ENCODE measurements at places on chromosomes 2 and 18. TPM values are rescaled to one million over a fixed set of nuclear protein-coding genes. Genes with fewer than 3 reads are reported as not detected.

HAT1 gene
- total RNA-seq, result 92.6 TPM

ST6GAL2 gene
- total RNA-seq, result not detected

NT5C1B gene
- not detected for total RNA-seq

IL36A gene
- not detected for total RNA-seq

PKP4 gene
- 58.4 TPM for total RNA-seq

GLB1L gene
- total RNA-seq, result 4.2 TPM

MAP3K19 gene
- total RNA-seq, result not detected

RTP5 gene
- 0.07 TPM for total RNA-seq

ANKRD62 gene
- total RNA-seq, result not detected

PROKR1 gene
- total RNA-seq, result not detected

PAX8 gene
- total RNA-seq, result 2.1 TPM

TMEM247 gene
- total RNA-seq, result not detected

FOXD4L1 gene
- total RNA-seq, result 0.14 TPM

LAMA1 gene
- not detected for total RNA-seq

MYL1 gene
- total RNA-seq, result not detected

COLEC12 gene
- not detected for total RNA-seq

MC4R gene
- total RNA-seq, result not detected

AQP4 gene
- not detected for total RNA-seq
